ENCODE measurements at places on chromosomes 3 and 15.

DNA sequence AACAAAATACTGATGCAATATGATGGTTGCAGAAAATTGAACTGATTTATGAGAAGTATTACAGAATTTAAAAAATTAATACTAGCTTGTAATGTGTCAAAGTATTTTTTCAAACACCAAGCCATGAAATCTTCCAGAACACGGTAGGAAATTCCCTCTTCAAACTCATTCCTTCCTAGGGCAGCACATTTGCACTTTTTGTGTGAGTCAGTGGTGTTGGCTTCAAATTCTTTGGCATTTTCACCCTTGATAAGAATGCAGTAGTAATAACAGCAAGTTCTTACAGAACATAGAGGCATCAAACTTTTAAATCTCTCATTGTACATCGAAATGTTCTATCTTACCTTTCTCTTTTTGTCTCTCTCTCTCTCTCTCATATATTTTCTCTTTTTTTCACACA, 191.8 kb downstream of the CGGBP1 start:
- no peak for DNase-seq

- peak; percentile 12 for DNase-seq
These were observed 91.2 kb downstream of the SENP2 start for GRCh38 chr3:185677146-185677829.

- DNase-seq: no peak
These were observed 23.1 kb upstream of the GPR171 start for GRCh38 chr3:151226088-151226563.

GRCh38 chr3:74267131-74267530, 347.3 kb downstream of the CNTN3 start:
- DNase-seq: no peak

GRCh38 chr3:147816752-147817151, 407.6 kb downstream of the ZIC1 start:
- no peak for DNase-seq
